Thoracic aorta (tissue), 2 donors: ENCODE measurements at places on chromosomes 4 and X. TPM values are rescaled to one million over a fixed set of nuclear protein-coding genes. Genes with fewer than 3 reads are reported as not detected.

DNA sequence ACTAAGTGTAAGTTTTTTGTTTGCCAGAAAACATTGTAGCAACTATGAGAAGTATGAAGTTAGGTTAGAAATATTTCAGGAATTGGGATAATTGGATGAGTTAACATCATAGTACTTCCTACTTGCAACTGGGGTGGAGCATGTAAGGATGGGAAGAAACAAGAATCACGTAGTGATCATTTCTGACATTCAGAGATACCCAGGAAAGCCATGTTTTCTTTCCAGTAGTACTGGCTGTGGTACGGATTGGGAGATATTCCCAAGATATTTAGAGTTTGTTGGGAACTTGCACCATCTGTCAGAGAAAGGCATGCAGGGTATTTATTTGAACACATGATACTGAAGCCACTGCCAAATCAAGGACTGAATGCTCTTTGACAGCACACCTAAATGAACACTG, 87.6 kb upstream of the SLC4A4 start:
- no peak overlapping the region for H3K27ac ChIP-seq
- no peak overlapping the region for H3K4me3 ChIP-seq
- H3K27me3 ChIP-seq, result no peaks in the 10 kb centered on the region
- peaks cover 28% of the 10 kb centered on the region for H3K4me1 ChIP-seq
- no peak for DNase-seq
- no peaks in the 10 kb centered on the region for H3K36me3 ChIP-seq

The PHOX2B gene
- not detected for total RNA-seq

DNA sequence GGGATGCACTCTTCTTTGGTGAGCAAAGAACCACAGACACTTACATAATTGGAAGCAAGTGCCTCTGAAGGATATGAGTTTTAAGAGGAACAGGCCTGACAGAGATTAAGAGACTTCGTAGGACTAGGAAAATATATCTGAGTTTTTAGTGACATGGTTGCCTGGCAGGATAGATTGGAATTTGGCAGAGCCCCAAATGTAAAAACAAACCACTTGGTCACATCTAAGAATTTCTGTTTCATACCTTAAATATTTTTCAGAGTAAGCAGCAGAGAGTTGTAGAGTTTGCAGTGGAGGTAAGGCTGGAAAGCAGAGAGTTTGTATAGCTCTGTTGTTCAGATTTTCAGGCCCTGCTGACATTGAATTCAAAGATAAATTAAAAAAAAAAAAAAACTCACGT, 150.1 kb upstream of the MAGEB2 start:
- no peak for DNase-seq
- no peak overlapping the region for H3K27ac ChIP-seq
- H3K4me1 ChIP-seq, result no peaks in the 10 kb centered on the region
- no peaks in the 10 kb centered on the region for H3K27me3 ChIP-seq
- no peaks in the 10 kb centered on the region for H3K36me3 ChIP-seq

GRCh38 chr4:61984260-61984909, 784.3 kb downstream of the ADGRL3 start:
- H3K27me3 ChIP-seq, result no peaks in the 10 kb centered on the region
- no peak for DNase-seq
- H3K27ac ChIP-seq, result no peak overlapping the region
- H3K4me3 ChIP-seq, result no peak overlapping the region

DNA sequence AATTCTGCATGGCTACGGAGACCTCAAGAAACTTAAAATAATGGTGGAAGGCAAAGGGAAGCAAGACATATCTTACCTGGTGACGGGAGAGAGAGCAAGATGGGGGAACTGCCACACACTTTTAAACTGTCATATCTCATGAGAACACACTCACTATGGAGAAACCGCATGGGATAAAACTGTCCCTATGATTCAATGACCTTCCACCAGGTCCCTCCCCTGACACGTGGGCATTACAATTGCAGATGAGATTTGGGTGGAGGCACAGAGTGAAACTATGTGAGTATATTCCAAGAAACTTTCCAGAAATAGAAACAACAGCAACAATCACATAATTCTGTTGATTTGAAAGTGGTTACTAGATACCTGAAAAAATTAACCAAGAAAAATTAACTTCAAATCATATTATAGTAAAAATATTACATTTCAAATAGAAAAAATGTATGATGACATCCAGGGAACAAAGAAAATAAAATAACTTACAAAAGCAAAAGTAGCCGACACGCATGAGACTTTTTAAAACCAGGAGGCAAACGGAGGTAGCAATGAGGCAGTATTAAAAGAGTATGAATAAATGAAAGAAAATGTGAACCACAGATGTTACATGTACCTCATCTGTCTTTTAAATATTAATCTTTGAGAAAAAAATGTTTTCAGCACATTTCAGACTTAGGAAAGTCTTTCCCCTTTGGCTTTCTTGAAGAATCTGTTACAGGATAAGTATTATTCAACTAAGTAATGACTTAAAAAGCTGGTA, 879.5 kb downstream of the TECRL start:
- no peaks in the 10 kb centered on the region for H3K27me3 ChIP-seq
- no peaks in the 10 kb centered on the region for H3K36me3 ChIP-seq
- no peak overlapping the region for H3K4me3 ChIP-seq

The MAP3K15 gene
- total RNA-seq, result 0.56 TPM

The PRRG3 gene
- 0.14 TPM for total RNA-seq

The VEGFC gene
- 20.4 TPM for total RNA-seq

DNA sequence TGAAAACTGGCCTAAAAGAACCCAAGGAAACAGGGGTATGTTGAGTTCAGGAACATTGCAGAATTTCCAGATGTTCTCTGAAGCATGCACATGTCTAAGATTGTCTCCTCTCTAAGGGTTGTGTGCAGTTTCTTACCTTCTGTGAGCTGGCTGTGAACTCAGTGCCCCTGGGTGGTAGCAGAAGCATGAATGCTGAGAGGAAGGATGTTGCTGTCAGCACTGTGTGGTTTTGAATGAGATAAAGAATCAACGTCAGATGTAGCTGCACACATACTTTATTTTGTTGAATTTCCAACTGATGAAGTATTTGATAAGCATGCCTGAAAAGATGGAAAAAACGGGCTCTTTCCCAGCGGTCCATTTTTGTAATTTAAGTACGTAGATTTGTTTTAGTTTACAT, 23.8 kb upstream of the CD38 start:
- H3K36me3 ChIP-seq, result no peaks in the 10 kb centered on the region
- H3K27me3 ChIP-seq, result no peaks in the 10 kb centered on the region
- no peak overlapping the region for H3K27ac ChIP-seq
- H3K4me1 ChIP-seq, result no peaks in the 10 kb centered on the region
- no peak for DNase-seq
- H3K4me3 ChIP-seq, result no peak overlapping the region

The RS1 gene
- total RNA-seq, result not detected

DNA sequence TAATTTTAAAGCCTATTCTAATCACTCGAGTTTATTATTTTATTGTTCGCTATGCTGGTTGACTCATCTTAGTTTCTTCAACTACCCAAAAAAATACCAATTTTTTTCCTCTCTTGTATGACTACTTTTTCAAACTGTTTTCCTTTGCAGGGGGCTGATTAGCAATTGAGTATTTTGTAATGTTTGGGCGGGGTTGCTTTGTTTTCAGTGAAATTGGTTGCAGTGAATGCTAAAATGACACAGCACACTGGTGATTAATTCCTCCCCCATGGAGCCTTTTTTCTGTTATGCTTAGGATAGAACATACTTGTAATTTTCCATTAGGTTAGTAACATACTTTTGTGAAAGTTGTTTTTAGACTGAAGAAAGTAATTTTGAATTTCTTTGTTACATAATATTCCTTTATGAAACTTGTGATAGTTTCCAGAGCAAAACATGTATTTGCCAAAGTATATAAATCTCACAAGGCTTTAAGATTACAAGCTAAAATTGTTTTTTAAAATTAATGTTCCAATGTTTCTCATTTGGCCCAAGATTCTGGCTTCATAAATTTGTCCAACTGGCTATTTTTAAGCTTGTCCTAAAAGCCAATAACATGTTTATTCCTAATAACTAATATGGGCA, 120.4 kb downstream of the CHIC1 start:
- no peak for DNase-seq
- no peaks in the 10 kb centered on the region for H3K27me3 ChIP-seq
- no peaks in the 10 kb centered on the region for H3K4me1 ChIP-seq

GRCh38 chr4:101205916-101206315, 141.4 kb downstream of the PPP3CA start:
- no peaks in the 10 kb centered on the region for H3K36me3 ChIP-seq
- DNase-seq, result no peak
- no peak overlapping the region for H3K27ac ChIP-seq
- H3K4me1 ChIP-seq, result no peaks in the 10 kb centered on the region

DNA sequence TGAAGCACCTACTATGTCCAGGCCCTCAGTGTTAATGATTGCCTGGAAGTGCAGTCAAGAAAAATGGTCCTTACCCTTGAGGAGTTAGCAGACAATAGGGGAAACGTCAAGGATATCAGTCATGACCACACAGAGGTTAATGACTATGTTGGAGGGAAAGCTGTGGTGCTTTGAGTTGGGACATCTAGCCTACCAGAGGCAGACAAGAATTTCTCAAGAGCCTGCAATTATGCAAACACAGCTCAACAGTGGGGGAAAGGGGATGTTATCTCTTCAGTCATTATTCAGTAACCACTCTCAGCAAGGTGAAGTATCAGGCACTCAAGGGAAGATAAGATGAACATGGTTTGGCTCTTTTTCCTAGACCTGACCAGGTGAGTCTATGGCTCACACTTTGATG, 7.0 kb upstream of the FGFBP1 start:
- no peak overlapping the region for H3K27ac ChIP-seq
- no peak overlapping the region for H3K4me3 ChIP-seq
- H3K4me1 ChIP-seq, result no peaks in the 10 kb centered on the region
- H3K27me3 ChIP-seq, result no peaks in the 10 kb centered on the region

The RADX gene
- 0.81 TPM for total RNA-seq

DNA sequence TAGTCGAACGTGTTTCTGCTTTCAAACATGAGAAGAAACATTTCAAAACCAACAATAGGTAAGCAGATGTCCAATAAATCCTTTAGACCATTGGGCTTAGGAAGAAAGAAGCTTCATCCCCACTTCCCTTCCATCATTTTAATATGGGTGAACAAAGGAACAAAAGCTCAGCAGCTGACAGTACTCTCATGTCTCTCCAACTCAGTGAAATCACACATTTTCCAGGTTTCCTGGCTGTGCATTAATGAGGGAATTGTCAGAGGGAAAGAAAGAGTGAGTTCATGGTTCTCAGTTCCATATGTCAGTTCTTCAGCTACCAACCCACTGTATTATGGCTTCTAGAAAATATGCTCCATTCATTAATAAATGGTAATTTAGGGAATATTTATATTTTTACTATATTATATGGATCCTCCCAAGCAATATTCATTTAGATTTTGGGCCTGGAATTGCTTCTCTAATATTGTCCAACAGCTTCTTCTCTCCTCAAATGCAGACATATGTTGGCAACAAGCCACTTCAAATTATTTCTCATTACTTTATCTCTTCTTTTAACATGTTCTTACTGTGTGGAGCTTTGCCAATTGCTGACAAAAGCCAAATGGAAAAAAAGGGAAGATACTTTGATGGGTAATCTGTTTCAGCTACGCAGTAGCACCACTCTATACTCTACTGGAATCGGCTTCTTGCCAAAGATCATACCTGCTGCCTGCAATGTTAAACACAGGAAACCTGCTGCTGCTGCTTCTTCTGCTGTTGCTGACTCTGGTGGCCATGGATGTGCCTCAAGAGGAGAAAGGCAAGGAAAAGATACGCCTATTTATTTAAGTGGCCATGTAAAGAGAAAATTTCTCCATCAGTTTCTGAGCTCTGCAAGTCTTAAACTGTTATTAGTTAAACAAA, 1757.6 kb downstream of the ARAP2 start:
- H3K4me1 ChIP-seq, result no peaks in the 10 kb centered on the region
- no peak overlapping the region for H3K27ac ChIP-seq
- no peaks in the 10 kb centered on the region for H3K36me3 ChIP-seq

DNA sequence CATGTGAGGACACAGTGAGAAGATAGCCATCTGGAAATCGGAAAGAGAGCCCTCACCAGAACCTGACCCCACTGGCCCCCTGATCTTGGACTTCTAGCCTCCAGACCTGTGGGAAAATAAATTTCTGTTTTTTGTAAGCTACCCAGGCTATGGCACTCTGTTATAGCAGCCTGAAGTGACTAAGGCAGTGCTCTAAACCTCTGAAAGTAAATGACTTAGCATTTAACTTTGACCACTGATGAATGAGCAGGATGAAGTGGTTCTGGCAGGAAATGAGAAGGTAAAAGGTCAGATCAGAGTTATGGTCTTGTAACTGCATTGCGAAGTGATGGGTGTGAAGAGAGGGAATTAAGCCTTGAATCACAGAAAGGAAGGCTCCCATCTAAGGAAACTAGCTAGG, 17.0 kb downstream of the GPAT3 start:
- no peak for DNase-seq
- no peaks in the 10 kb centered on the region for H3K27me3 ChIP-seq
- no peak overlapping the region for H3K27ac ChIP-seq
- H3K4me1 ChIP-seq, result peaks cover 5% of the 10 kb centered on the region
- no peaks in the 10 kb centered on the region for H3K36me3 ChIP-seq

DNA sequence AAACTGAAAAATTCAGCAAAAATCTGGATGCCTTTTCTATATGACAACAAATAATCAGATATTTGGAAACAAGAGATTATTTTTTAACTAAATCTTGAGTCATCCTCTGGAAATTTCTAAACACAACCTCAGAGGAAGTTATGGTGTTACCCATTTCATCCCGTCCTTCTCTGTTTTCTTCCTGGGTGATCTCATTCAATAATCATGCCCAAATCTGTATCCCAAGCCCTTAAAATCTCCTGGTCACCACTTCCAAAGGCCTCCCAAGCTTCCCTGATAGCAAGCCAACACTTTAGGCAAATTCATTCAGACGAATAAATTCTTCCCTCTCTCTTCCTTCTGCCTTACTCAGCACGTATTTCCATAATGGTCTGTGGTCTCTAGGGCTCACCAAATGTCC, 9.7 kb upstream of the SORCS2 start:
- no peak overlapping the region for H3K4me3 ChIP-seq
- no peaks in the 10 kb centered on the region for H3K4me1 ChIP-seq
- DNase-seq, result no peak
- no peak overlapping the region for H3K27ac ChIP-seq
- no peaks in the 10 kb centered on the region for H3K27me3 ChIP-seq

- no peak for DNase-seq
- no peak overlapping the region for H3K27ac ChIP-seq
- no peaks in the 10 kb centered on the region for H3K36me3 ChIP-seq
- H3K4me3 ChIP-seq, result no peak overlapping the region
- H3K27me3 ChIP-seq, result no peaks in the 10 kb centered on the region
Measured at GRCh38 chr4:20987191-20987590, 286.9 kb downstream of the PACRGL start.

- H3K4me3 ChIP-seq, result peak overlapping the region; percentile 13
- no peak for DNase-seq
- no peaks in the 10 kb centered on the region for H3K4me1 ChIP-seq
- H3K36me3 ChIP-seq, result no peaks in the 10 kb centered on the region
- no peaks in the 10 kb centered on the region for H3K27me3 ChIP-seq
Measured at GRCh38 chrX:82087699-82088098, 885.8 kb downstream of the SH3BGRL start.

DNA sequence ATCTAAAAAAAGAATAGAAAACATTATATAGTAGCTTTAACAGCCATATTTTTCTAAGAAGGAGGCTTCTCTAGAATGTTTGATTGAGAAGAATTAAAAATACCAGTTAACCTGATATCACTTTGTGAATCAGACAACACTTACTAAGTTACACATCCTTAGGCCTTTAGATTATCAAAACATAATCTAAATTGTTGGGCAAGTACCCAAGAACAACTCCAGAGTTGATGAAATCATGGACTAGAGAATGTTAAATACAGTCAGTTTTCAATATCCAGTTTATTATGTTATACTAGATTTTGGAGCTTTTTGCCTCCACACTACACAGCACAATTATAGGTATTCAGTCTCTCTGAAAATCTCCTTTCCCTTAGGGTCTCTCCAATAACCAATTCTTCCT, 39.6 kb downstream of the ARL13A start:
- H3K27me3 ChIP-seq, result no peaks in the 10 kb centered on the region
- no peaks in the 10 kb centered on the region for H3K4me1 ChIP-seq
- H3K4me3 ChIP-seq, result no peak overlapping the region
- H3K36me3 ChIP-seq, result no peaks in the 10 kb centered on the region
